Fibroblast of skin of left quadriceps (primary cell): ENCODE measurements at places on chromosomes 5 and 9.

GRCh38 chr9:36336131-36336907, 63.8 kb downstream of the RNF38 start:
- no peak for DNase-seq

GRCh38 chr9:108444400-108445358, 411.1 kb downstream of the ACTL7B start:
- peak; percentile 97 for DNase-seq

GRCh38 chr9:30677221-30677620, 1707.2 kb upstream of the ACO1 start:
- DNase-seq = no peak

DNA sequence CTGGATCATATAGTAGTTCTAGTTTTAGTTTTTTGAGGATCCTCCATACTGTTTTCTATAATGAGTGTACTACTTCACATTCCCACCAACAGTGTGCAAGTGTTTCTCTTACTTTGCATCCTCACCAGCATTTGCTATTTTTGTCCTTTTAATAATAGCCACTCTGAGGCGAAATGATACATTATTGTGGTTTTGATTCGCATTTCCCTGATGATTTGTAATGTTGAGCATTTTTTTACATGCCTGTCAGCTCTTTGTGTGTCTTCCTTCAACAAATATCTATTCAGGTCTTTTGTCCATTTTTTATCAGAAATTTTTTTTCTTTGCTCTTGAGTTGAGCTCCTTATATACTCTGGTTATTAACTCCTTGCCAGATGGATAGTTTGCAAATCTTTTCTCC, 114.0 kb downstream of the ADAMTSL1 start:
- DNase-seq = peak; percentile 47

- DNase-seq = peak; percentile 49
Observed at GRCh38 chr9:86126998-86127972, 27.9 kb upstream of the GOLM1 start.

GRCh38 chr5:24712047-24712446, 67.3 kb upstream of the CDH10 start:
- DNase-seq = no peak

- peak; percentile 64 for DNase-seq
Observed at GRCh38 chr5:158054223-158055110, 195.5 kb upstream of the CLINT1 start.

DNA sequence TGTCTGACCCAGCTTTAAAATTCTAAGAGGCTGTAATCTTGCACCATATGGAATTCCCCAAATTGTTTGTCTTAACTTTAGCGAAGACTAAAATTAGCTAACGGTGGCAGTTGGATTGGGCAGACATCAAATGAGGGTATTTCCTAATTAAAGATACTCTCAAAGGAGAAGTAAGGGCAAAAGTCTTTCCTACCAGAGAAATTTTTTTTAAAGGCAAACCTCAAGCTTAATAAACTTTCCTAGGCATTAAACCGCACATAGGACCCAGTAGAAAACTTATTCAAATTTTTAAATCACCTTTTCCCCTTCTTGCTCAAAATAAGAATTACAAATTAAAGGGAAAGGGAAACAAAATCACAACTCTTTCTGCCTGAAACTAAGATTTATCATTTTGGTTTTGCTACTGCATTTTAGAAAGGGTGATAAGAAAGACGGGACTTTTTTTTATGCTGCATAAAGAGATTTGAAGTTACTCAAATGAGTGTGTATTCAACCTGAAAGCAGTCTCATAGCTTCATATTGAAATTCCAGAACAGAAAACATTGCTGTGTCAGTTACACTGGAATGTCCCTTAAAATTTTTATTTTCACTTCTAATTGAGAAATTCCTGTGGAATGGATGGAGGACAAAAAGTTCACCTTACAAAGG, 189.1 kb upstream of the PTGER4 start:
- DNase-seq = no peak

- no peak for DNase-seq
Observed at GRCh38 chr5:56273376-56273955, 40.3 kb upstream of the ANKRD55 start.

DNA sequence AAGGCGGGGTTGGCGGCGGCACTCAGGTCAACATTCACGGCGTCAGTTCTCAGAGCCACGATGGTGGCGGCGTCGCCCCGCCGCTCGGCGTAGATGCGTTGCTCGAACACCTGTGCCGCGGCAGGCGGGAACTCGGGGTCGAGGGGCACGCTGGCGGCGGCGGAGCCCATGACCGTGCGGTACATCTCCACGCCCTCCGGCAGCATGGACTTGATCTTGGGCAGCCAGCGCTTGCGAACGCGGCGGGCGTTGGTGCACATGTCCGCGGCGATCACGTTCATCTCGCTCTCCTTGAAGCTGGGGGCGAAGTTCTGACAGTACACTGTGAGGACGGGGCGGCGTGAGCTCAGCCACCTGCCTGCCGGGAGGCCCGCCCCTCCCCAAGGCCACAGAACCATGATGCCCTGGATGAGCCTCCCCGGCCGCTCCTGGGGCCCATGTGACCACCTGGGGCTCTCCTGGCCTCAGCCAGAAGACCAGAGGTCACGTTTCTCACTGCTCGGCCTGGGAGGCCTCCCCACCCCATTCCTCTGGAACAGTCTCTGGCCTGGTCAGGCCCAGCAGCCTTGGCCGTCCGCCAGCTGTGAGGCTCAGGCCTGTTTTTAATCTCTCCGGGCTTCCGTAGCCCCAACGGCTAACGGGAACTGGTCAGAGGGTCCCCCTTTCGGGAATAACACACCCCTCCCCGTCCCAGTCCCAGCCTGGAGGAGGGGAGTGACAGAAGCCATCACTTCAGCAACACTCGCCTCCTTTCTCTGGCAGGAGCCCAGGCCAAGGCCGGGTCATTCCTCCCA, 50.7 kb upstream of the UBAC1 start:
- no peak for DNase-seq

DNA sequence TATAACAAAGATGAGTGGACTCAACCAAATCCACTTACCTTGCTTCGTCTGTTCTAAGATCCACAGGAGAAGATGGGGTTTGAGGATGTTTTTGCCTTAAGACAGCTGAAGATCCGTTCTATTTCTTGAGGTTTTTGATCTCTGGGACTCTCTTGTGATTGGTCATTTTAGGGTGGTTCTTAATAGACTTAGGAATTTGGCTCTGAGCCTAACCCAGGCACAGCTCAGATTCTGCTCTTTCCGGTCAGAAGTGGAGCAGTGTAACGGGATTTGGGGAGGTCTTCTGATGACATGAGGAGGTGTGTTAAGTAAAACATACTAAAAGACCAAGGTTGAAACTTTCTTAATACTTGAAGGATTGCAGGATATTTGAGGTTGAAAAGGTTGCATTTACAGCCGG, 166.9 kb downstream of the DMRT2 start:
- DNase-seq = no peak

DNA sequence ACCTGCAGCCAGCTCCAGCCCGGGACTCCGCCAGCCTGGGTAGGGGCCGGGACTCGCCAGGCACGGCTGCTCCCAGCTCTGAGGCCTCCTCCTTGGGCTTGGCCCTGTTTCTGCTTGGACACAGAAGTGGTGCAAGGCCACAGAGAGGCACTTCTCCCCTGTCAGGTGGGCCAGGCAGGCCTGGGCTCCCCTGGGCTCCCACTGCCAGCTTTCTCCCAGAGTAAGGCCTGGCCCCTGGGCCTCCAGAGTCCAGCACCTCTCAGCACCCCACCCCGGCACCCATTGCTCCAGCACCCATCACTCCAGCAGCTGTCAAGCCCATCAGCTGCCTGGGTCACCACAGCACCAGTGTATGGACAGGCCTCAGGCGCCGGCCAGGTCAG, 71.1 kb upstream of the LRRTM2 start:
- no peak for DNase-seq

DNA sequence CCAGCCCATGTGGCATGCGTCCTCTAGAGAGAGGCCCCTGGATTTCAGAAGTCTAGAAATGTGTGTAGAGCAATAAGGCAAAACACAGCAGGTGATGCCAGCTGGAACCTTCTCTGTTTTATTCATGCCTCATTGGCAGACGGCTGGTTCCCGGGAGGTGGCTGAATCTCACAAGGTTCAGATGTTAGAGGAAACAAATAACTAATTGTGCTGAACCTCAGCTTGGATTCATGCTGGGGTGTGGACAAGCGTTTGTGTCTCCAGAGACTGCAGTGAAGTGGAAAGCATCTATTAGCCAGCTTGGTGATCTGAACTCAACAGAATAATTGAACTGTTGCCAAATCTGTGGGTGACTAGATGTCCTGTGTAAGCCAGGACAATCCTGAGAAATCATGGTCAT, 131.1 kb upstream of the NR4A3 start:
- no peak for DNase-seq

- no peak for DNase-seq
Observed at GRCh38 chr5:125668884-125669283, 754.3 kb upstream of the GRAMD2B start.

GRCh38 chr5:53166183-53166495, 56.6 kb upstream of the MOCS2 start:
- DNase-seq = peak; percentile 10

- DNase-seq = no peak
Observed at GRCh38 chr9:89366711-89367110, 48.4 kb downstream of the SECISBP2 start.

DNA sequence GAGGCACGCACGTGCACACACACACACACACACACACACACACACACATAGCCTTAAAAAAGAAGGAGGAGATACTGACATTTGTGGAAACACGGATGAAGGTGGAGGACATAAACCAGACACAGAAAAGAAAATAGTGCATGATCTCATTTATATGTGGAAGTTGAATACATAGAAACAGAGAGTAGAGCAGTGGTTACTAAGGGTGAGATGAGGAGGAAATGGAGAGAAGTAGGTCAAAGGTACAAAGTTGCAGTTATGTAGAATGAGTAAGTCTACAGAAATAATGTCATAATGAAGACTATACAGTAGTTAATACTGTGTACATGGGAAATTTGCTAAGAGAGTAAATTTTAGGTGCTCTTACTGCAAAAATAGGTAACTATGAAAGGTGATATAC, 412.2 kb upstream of the CDH9 start:
- no peak for DNase-seq
